ENCODE measurements at places on chromosomes 2 and 18.

DNA sequence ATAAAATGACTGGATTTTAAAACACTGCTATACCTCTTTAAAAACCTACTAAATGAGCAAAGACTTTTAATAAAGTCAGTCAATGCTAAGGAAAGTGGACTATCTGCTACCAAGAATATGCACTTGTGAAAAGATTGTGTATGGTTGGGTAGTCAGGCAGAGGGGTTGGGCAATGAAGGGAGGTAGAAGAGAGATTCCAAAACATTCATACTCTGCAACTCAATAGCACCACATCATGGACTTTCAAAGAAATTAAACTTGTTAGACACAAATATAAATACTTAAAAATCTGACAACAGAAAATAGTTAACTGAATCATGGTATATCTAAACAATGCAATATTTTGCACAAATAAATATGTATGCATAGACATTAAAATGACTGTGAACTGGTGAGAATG lies 139.9 kb upstream of the MAPRE2 start:
- DNase-seq = peak; percentile 25

DNA sequence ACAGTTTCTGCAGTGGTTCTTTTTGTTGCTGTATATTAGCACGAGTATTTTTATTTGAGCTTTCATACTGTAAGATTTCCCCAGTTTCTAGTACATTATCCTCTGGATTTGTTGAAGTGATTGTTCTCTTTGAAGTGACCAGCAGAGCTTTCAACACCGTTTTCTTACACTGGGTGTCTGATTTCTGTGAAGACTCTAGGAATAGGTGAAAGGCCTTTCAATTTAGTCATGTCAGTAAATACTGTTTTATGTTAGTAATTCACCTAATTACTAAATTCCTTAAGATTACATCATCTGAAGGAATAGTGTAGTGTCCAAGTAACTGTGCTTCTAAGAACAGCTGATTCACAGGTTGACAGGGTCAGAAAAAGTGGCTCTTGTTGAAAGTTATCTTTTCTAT lies 2.3 kb downstream of the PPM1B start:
- DNase-seq = peak; percentile 58

GRCh38 chr2:2332381-2332780 lies 1.3 kb upstream of the MYT1L start:
- no peak for DNase-seq

- peak; percentile 50 for DNase-seq
These were observed 234.0 kb downstream of the GBX2 start for GRCh38 chr2:235934059-235934773.

DNA sequence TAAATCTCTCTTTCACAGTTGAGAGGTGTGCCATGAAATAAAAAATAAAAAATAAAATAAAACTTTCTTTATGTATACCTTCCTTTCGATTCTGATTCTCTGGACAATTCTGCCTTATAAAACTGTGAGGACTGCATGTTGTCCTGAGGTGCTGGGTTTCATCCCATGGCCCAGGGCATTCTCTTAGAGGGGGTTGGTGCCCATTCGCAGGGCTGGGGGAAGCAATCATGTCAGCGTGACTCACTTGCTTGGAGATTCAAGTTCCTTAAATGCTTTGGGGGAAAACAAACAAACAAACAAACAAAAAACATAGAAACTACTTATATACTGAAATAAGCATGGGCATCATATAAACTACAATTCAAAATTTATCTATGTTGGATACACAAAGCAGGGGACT lies 122.0 kb upstream of the ST6GAL2 start:
- no peak for DNase-seq

DNA sequence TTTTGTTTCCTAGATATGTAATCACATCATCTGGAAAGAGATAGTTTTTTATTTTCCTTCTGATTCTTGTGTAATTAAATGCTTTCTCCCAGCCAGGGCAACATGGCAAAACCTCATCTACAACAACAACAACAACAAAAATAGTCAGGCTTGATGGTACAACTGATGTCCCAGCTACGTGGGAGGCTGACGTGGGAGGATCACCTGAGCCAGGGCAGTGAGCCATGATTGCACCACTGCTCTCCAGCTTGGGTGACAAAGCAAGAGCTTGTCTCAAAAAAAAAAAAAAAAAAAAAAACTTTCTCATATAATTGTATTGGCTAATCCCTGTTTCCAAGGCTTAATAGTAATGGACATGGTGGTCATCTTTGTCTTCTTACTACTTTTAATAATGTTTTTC lies 26.4 kb upstream of the PGAP1 start:
- DNase-seq = no peak

- DNase-seq = no peak
These were observed 285.2 kb downstream of the MYCN start for GRCh38 chr2:16225545-16225944.

GRCh38 chr2:133173224-133173623 lies 395.0 kb downstream of the NCKAP5 start:
- no peak for DNase-seq

DNA sequence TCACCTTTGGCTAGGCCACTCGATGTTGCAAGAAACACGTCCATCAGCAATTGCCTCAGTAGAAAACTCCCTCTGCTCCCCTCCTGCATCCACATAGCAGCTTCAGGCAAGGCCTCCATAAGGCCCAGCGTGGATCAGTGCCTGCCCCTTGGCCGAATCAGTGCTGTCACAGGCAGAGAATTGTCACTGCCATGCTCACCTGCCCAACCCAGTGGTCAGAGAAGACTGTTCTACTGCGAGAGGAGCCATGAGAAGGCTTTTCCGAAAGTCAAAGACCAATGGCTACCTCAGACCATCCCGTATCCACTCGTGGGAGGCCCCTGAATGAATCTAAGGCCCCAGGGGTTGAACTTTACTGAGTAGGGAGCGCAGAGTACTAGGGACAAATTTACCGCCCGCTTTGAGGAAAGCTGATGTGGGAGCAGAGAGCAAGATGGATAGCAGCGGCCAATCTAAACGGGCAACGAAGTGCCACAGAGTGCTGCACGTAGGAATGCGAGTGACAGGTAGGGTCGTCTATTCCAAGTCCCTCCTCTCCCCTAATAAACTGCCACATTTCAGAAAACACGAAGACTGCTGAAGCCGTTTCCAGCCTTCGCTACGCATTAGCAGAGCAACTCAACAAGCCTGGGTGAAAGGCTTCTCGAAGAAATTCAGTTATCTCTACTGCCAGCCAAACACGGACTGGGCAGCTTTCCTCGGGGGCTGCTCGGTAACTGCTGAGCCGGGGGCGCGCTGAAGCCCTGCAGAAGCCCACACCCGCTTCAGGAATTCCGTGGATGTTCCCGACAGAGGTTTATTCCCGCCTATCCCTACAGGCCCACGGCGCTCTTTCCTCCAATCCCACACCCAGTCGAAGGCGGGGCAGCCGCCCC lies 968 bp upstream of the RALBP1 start:
- DNase-seq = peak; percentile 73

DNA sequence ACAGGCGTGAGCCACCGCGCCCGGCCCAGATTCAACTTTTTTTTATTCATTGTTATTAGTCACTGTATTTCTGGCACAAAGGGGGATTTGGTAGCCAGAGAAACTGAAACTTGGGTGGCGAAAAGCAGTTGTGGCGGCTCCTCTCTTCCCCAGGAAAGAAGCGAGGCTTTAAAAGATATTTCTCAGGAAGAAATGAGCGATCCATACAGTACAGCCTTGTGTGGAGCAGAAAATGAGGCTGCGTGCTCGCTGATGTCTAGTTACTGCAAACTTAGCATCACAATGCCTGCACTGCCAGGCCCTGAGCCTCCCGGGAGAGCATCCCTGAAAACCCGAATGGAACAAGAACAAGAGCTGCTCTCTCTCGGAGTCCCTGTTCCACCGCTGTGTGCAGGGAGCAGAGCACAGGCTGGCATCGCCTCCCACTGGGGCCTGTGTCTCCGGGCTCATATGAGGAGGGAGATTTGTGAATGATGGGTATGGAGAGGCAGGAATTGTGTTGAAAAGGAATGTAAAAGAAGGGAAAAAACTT lies 234.0 kb downstream of the ZNF516 start:
- DNase-seq = no peak

- DNase-seq = no peak
These were observed 1.7 kb downstream of the UNC80 start for GRCh38 chr2:209773377-209773776.

Data from IMR-90 (cell line).